ENCODE measurements at places on chromosomes 3 and 15.

- no peak for DNase-seq
These were observed 30.4 kb downstream of the GABRR3 start for GRCh38 chr3:98004721-98005120.

DNA sequence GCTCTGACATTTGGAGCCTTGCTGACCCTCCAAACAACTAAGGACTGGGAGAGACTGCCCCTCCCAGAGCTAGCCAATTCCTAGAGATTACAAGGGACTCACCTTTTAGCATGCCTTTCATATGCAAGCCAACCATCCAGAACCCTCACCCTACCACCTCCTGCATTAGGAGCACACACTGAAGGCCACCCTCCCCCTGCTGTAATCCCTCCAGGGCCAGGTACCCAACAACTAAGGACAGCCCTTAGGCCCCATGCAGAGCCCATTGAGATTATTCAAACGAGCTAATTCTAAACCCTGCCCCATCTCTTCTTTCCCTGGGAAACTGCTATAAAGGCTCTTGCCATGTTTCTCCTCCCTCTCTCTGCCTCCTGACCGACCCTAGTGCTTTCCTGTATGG, 352.6 kb downstream of the ERC2 start:
- DNase-seq: no peak

DNA sequence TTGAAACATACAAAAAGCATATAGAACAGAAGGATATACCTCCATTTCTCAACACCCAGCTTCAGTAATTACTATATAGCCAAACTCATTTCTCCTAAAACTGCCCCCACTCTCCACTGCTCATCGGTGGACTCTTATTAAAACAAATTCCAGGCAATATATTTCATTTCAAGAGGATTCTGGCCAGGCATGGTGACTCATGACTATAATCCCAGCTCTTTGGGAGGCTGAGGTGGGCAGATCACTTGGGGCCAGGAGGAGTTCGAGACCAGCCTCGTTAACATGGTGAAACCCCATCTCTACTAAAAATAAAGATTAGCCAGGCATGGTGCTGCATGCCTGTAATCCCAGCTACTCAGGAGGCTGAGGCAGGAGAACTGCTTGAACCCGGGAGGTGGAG, 40.9 kb downstream of the SNX4 start:
- no peak for DNase-seq

GRCh38 chr15:91264651-91265351, 164.7 kb downstream of the SV2B start:
- no peak for DNase-seq

- DNase-seq: no peak
These were observed 12.2 kb downstream of the ZDHHC3 start for GRCh38 chr3:44963571-44964325.

DNA sequence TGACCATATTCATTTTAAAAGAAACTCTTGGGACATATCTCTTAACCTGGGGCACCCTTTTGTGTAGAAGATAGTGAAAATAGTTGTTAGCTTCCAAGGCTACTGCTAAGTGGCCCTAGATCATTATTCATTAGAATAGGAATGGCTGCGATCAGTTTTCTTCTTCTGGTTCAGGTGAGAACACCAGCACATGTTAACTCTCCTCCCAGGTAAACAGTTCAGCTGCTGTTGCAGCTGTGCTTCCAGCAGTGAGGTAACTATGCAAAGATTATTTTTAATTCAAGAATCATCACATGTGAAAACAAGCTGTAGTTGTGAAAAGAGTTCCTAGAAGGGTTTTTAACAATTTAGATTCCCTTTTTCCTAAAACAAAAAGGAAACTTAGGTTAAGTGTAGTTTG, 43.3 kb downstream of the ZPLD1 start:
- no peak for DNase-seq

GRCh38 chr3:5002174-5002870, 23.1 kb downstream of the BHLHE40 start:
- DNase-seq: peak; percentile 71

DNA sequence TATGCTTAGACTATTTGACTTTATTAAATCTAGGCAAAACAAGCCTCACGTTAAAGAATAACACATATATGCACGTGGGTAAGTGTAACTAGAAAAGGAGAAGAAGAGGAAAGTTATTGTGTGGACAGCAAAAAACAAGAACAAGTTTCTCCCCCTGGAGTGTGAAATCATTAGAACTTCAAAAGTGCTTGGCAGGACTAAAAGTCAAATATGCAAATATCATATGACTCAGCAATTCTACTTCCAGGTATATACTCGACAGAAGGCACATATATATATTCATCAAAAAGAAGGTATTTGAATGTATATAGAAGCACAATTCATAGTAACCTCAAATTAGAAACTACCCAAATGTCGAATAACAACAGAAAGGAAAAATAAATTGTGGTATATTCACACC, 68.9 kb upstream of the STXBP5L start:
- no peak for DNase-seq

- no peak for DNase-seq
These were observed 404.6 kb upstream of the C2CD4B start for GRCh38 chr15:62569460-62570404.

GRCh38 chr3:180918542-180918941, 6.1 kb downstream of the FXR1 start:
- no peak for DNase-seq

- no peak for DNase-seq
These were observed 130.9 kb upstream of the CTDSPL start for GRCh38 chr3:37730825-37731224.

DNA sequence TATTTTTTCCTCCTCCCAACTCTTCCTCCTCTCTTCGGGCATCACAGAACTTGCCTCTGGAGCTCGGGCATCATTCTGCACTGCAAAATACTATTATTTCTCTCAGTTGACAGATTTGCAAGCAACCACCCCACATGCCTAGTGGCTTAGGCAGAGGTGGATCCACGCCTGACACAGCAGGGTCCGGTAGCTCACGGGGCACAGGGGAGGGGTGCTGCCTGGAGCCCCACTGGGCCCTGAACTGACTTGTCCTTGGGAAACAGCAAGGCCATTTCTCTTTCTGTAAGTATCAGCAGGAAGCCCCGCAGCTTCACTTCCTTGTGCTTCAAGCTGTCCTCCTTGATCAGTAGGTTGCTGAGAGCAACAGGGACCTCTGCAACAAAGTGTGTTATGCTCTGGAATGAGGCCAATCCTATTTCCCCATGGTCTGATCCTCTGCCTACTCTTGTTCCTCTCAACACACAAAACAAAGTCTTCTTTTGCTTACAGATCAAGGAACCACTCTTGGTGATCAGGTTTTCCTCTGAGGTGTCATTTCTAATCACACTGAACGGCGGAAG, 69.1 kb downstream of the FAM174B start:
- no peak for DNase-seq

Data from stimulated activated naive CD8-positive, alpha-beta T cell treated with anti-CD3 and anti-CD28 coated beads, Interleukin-15, Interleukin-2, amounts not matched to agents 100 U/mL and 50 U/mL, for 24 hours (primary cell).